ENCODE measurements at places on chromosomes 7 and 10.

DNA sequence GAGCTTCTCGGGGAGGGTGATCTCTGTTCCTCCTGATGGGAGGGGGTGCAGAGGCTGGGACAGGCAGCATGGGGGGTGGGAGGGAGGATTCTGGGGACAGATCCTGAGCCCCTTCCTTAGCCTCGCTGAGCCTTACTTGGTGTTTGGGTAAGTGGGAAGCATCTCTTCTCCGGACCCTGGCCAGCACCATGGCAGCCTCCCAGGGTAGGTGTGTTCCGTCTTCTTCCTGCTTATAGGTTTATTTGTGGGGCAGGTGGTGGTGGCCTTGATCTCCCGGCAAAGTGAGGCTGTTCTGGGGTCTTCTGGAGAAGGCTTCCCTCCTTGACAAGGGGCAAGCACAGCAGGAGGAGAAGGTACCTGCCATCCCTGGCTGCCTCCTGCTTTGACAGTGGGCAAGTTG, 226.9 kb downstream of the GLRX3 start:
- no peak for DNase-seq

- peak; percentile 44 for DNase-seq
Measured at GRCh38 chr10:103772096-103772845, 83.1 kb downstream of the SH3PXD2A start.

DNA sequence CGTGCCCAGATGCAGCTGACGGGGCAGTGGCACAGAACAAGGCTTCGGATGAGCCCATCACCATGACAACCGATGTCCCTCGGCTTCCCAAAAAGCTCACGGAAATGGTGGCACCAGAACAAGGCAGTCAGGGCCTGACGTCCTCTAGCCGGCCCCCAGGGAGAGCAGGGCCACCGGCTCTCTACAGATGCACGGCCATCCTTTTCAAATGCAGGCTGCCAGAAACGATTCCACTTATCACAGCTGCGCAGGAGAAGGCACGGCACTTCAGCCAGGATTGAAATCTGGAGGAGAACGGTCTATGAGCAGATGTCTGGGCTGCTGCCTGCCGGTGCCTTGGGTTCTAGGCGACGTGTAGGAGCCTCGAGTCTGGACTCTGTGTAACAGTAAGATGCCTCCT, 223.8 kb downstream of the ZMYND11 start:
- no peak for DNase-seq

DNA sequence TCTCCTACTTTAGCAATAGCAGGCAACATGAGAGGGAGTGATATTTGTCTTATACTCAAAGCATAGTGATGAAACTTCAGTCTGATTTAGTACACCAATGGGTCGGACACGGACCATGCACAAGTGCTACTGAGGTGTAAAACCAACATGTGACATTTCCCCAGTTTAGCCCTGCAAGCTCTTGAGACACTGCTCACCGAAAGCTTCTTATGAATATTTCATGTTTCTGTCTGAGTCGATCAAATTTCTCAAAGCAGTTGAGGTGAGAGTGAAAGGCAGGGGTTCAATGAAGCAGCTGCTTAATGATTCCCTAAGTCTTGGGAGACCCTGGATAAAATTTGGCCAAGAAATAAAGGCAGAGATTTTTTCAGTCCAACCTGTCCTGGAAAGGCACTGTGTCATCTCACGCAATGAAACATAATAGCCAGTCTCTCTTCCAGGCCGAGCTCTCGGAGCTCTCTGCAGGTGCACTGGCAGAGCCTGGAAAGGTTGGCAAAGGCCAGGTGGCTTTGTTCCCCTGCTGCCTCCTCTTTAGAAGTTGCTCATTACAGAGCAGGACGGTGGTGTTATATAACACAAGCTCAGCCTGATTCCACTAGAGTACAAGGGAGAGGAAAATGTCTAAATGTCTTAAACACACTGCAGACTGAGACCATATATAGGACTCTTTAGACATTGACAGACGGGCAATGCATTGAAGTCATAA, 33.9 kb upstream of the XPNPEP1 start:
- DNase-seq, result no peak

- DNase-seq, result no peak
Measured at GRCh38 chr7:19305698-19306097, 160.5 kb upstream of the FERD3L start.

DNA sequence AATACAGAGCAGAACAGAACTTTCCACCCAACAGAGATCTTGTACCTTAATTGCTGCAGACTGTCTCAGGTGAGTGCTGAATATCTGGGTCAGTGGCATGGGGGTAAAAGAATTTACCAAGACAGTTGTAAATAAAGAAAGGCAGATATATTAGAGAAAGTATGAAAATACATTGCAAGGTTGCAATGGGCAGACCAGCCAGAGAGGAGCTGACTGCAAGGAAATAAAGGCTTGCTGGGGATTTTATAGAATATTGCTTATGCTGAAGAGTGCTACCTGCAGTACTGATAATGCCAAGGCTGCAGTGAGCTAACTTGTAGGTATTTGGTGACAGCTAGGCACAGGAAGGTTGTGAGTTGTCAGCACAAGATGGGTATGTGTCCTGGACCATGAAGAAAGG, 171.0 kb upstream of the TRIM24 start:
- DNase-seq, result no peak

GRCh38 chr10:78470267-78471103, 436.8 kb downstream of the RPS24 start:
- DNase-seq, result no peak

GRCh38 chr10:124032971-124033886, 60.2 kb downstream of the CHST15 start:
- DNase-seq, result no peak

DNA sequence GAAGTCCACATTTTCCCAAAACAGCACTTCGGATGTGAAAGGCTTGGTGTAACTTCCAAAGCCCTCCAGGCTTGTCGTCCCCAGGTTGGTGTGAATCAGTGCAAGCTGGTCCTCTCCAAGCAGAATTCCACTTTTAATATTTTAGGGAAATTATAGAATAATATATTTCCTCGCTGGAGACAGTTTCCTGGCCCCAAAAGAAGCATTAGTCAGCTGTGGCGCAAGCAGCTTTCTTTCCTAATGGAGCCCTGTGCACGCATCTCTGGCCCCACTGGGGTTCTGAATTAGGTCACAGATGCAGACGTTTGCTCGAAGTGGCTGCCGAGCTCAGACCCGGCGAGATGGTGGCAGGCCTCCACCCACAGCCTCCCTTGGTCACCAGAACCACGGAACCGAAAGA, 33.3 kb upstream of the MNX1 start:
- DNase-seq, result no peak

DNA sequence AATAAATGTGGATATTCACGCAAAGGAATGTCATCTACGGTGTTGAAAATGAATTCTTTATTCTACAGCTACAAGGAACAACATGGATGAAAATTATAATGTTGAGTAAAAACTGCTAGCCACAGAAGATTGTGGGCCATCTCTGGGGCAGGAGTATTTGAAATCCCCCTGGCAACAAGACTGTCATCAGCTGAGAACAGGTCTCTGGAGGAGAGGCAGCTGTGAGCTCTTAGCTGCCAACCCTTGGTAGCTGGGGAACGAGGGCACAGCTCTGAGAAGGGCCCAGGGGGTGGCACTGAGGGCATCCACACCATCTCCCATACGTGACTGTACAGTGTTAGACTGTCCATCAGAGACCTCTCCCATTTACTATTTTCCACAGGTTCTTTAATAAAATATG, 340.1 kb upstream of the MGMT start:
- no peak for DNase-seq

- peak; percentile 87 for DNase-seq
Measured at GRCh38 chr10:76547352-76547972, 1090.1 kb downstream of the KCNMA1 start.

- DNase-seq, result no peak
Measured at GRCh38 chr7:5423306-5423975, at the start of gene TNRC18. TNRC18 (minus strand) TSS chr7:5423834; CDS start chr7:5421246, 2,588 bp downstream.

GRCh38 chr7:150388709-150389531, 9.8 kb downstream of the ZNF775 start:
- no peak for DNase-seq

GRCh38 chr10:98269435-98269912, 1.5 kb upstream of the LOXL4 start:
- peak; percentile 97 for DNase-seq

- DNase-seq, result no peak
Measured at GRCh38 chr10:80539421-80540031, 1.8 kb downstream of the SH2D4B start.

- DNase-seq, result no peak
Measured at GRCh38 chr7:157828881-157829280, 492.1 kb downstream of the DNAJB6 start.

- DNase-seq, result no peak
Measured at GRCh38 chr7:37048674-37049073, 324.4 kb upstream of the AOAH start.

GRCh38 chr10:61606959-61607907, 55.5 kb upstream of the CABCOCO1 start:
- DNase-seq, result peak; percentile 32

DNA sequence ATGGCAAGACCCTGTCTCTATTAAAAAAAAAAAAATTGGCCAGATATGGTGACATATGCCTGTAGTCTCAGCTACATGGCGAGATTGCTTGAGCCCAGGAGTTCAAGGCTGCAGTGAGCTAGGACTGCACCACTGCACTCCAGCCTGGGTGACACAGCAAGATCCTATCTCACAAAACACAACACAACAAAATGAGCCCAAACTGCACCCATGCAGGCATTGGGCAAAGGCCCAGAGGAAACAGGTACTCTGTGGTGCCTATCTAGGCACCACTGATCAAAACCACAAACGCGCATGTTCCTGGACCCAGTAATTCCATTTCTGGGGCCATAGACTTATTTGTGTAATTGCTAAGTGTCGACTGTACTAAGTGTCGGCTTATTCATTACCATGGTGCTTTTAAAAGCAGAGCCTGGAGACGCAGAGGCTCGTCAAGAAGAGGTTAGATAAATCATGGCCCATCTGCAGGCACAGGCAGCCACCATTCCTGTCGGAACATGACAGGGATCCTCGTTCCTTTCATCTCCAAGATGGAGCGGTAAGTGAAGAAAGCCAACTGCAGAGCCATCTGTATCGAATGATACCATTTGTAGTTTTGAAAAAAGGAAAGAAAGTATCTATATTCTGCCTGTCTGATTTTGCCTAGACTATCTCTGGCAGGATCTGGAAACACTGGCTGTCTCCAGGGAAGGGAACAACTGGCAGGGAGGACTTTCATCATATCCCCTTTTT, 160.4 kb upstream of the RHEB start:
- DNase-seq, result no peak

GRCh38 chr7:25787336-25787735, 364.7 kb upstream of the NFE2L3 start:
- DNase-seq, result no peak

Data from ACHN (cell line).